ENCODE measurements at places on chromosomes 4 and X.
A peak's percentile ranks its signal among the peaks of the same experiment; 100 is the strongest.

GRCh38 chr4:132123870-132124623, 1025.0 kb upstream of the PCDH10 start:
- no peak for DNase-seq

GRCh38 chr4:10013722-10014121, 7.6 kb downstream of the SLC2A9 start:
- no peak for DNase-seq

DNA sequence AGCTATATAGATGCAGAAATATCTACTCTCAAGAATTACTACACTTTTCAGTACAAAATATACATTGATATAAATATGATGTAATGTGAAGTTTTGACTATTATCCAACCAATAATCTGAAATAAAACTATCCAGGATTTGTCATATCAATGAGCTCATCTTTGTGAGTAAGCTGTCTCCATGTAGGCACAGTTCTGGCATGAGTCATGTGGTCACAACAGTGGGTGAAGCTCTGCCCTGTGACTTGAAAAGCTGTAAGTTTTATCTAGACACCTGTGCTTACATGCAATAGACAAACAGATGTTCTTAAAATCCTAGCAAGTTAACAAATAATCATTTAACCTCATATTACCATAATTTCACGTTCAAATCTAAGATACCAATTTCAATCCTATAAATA, 192.7 kb downstream of the GABRG1 start:
- DNase-seq, result no peak

DNA sequence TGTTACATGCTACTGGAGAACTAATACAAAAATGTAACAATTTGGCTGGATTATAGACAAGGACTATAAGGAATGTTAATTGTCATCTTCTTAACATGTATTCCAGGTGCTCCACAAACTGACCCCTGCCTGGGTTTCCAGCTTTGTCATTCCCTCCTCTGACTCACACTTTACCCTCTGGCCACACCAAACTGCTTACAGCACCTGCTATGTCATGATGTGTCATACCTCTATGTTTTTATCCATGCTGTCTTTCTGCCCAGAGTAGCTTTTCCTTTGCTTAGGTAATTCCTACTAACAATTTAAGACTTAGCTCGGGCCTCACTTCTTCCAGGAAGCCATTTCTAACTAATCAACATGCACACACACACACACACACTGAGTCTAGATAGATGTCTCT, 14.0 kb upstream of the SHROOM4 start:
- no peak for DNase-seq

DNA sequence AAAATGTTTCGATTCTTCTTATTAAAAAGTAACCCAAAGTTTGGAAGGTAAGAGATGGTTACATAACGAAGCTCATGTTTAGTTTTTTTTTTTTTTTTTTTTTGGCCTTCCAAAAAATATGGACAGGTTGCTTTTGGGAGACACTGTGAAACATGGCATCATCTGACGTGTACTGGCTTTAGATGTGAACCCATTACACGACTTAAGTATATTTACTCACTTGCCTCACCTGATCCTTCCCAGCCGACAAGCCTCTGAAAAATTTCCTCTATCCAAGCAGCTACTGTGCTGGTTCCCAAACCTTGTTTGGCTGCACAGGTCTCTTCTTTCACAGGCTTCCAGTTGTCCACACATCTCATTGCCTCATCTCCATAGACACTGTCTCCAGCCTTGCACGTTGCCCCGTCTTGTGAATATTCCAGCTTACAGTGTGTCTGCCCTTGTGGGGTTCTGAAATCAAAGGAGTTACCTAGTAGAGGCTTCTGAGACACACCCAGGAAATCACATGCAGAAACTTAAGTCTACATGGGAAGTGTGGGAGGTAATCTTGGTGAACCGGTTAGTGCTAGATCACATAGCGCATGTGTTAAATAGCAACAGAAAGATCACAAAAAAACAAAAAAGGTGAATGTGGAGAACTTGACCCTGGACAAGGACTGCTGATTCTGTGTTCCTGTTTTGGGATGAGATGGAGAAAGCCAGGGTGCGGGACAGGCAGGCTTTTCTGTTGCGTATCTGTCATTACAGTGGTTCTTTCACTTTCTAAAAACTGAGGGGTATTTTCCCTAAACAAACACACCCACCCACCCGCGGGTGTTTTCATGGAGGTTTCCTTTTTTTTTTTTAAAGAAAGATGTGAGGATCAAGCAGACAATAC, 328.6 kb downstream of the ARHGAP10 start:
- no peak for DNase-seq

DNA sequence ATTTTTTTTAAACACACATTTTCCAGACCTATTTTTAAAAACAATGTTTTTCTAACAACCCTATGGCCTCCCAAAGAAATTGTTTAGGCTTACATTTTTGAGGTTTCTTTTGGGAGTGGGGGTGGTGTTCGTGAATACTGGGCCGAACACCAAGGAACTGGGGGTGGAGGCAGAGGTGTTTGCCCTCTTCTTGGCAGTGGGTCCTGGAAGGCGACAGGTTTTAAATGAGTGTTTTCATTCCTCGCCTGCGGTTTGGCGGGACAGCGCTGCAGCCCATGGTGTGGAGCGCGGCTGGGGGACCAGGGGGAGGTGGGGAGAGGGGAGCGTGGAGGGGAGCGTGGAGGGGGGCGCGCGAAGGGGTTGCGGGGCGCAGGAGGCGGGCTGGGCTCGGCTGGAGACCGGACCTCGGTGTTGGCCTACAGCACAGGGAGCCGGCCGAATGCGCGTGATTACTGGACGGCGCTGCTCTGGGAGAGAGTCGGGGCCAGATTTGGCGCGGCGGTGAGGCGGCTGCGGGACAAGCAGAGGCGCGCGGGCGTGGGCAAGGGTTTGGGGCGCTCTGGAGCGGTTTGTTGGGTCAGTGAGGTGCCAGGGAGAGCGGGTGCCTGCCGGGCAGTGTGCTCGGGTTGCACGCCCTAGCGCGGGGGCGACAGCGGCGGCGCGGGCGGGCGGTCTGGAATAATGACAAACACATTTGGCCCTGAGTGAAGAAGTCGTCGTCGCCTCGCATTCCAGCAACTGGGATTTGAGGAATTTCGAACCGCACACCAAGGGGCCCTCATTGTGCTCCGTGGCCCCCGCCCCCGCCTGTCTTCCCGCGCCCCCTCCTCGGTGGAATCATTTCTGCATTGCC, 764 bp downstream of the PDGFRA start:
- DNase-seq, result peak; percentile 64

- DNase-seq, result peak; percentile 41
Observed at GRCh38 chr4:1053080-1053661, 41.7 kb downstream of the FGFRL1 start.

DNA sequence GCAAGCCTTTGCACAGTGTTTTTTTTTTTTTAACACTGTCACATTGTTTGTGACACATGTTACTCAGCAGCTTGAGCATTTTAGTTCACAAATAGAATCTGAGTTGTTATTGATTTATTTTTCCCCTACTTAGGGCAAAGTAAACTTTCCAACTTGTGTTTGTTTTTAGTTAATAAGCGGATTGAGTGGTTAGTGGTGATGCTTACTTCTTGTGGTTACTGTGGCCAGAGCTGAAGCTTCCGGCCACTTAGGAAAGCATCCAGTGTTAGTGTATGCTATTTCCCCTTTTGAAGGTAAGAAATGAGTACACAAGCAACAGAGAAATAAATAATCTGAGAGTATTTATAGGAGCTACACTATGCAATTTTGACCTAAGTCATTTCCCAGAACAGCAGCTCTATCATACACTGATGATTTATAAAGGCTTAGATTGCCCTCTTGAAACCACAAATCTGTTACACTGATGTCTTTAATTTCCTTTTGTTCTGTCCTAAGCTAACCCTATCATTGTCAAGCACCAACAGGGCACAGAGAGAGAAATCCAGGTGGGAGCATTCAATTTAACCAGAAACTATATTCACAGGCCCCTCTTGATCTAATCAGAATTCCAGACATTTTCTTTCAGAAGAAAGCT, 2464.6 kb downstream of the PCDH7 start:
- DNase-seq, result no peak

GRCh38 chrX:70439016-70439415, 5.6 kb upstream of the DLG3 start:
- no peak for DNase-seq

DNA sequence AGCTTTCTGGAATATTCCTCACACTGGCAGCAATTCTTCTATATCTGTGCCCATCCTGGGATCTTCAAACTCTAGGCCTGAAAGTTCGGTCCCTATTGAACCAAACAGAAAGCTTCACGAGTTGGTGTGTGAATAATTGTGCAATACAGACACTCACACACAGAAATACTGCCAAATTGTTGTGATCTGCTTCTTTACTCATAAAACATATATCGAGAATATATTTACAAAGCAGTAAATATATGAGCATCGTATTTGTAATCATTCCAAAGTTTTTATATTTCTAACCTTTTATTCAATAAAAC, 56.6 kb upstream of the BEX4 start:
- DNase-seq, result no peak

- no peak for DNase-seq
Observed at GRCh38 chr4:184306470-184306869, 88.8 kb upstream of the ENPP6 start.

GRCh38 chrX:13695601-13696115, 6.7 kb downstream of the RAB9A start:
- DNase-seq, result no peak

- no peak for DNase-seq
Observed at GRCh38 chrX:136210243-136210642, 41.0 kb downstream of the MAP7D3 start.

GRCh38 chr4:145709843-145710242, 29.9 kb downstream of the C4orf51 start:
- no peak for DNase-seq

DNA sequence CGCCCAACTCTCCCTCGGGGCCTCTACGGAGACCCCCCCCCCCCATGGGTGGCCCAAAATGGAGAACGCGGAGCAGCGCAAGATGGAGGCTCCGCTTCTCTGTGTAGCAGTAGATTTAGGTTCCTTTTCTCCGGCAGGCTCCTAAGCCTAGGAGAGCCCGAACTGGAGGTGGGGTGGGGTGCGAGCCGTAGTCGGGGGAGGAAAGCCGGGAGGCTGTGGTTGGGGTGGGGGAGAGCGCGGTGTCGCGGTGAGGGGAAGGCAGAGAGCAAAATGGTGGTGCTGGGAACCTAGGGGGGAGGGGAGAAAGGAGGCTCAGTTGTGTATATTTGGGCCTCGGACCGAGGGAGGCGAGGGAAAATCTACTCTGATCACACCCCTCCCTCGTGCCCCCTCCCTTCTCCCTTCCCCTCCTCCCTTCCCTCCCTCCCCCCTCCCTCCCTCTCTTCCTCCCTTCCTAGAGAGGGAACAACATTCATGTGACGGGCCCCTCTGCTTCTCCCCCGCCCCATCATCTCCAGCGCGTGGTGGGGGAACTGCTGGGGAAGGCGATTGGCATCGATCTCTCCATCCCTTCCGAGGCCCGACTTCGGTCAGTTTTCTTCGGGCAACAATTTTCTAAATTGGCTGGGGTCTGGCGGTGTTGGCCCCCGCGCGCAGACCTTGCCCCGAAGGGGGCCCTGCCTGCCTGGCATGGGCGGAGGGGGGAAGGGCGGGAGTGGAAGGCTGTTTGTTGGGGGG, at the start of gene STAG2:
STAG2 (plus strand) TSS at position 439 of the 738 bp plus-strand sequence. CDS start 60,922 bp downstream, outside the sequence.
- DNase-seq, result peak; percentile 81

DNA sequence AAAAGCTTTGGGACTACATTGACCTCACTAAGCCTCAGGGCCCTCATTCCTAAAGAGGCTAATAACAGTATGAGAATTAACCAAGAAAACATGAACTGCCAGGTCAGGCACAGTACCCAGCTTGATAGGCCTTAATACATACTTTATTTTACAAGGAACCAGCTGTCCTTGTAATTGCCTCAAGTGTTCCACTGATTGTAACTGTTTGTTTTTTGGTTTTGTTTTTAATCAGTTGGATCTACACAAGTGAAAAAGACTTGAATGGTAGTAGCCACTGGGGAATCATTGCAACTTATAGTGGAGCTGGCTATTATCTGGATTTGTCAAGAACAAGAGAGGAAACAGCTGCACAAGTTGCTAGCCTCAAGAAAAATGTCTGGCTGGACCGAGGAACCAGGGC, 35.6 kb downstream of the PKD2 start:
- DNase-seq, result no peak

DNA sequence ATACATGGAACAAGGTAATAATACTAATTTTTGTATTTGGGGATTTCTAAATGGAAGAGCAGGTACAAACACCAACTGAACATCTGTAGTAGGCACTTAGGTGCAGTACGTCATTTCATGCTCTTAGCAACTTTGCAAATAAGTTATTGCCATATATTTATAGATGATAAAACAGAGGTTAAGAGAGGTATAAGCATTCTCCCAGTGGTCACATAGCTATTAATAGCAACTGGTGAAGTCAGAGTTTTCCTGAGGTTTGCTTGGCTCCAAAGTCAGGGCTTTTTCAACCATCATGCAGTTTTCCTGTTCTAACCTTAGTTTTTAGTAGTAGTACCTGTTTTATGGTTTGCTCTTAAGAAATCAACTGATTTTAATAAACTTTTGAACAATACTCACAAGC, 10.9 kb downstream of the ARHGEF38 start:
- DNase-seq, result no peak

DNA sequence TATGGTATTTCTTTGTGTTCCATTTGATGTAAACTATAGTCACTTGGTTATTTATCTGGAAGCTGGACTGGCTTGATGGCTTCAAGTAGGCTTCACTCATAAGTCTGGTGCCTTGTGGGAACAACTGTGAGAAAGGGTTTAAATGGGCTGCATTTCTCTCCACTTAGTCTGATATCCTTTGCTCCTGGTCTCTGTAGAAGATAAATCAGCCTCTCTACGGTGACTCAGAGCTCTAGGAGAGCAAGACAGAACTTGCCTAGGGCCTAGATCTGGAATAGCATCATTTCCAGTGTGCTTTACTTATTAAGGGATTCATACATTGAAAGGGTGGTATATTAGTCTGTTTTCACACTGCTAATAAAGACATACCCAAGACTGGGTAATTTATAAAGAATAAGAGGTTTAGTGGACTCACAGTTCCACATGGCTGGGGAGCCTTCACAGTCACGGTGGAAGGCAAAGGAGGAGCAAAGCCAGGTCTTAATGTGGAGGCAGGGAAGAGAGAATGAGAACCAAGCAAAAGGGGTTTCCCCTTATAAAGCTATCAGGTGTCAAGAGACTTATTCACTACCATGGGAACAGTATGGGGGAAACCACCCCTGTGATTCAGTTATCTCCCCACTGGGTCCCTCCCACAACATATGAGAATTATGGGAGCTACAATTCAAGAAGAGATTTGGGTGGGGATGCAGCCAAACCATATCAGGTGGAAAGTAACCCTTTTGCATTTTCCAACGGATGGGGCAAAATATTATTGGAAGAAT, 1746.4 kb upstream of the PCDH7 start:
- no peak for DNase-seq

Measured in aorta (tissue), 5 donors.